D341Med (cell line): ENCODE measurements at places on chromosomes 2 and 18.

DNA sequence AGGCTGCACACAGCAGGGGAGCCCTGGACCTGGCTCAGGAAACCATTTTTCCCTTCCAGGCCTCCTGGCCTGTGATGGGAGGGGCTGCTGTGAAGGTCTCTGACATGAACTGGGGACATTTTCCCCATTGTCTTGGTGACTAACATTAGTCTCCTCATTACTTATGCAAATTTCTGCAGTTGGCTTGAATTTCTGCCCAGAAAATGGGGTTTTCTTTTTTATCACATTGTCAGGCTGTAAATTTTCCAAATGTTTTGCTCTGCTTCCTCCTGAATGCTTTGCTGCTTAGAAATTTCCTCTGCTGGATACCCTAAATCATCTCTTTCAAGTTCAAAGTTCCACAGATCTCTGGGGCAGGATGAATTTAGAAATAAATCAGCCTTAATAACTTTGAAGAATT lies 78.2 kb downstream of the EHBP1 start:
- no peak for DNase-seq

- DNase-seq: no peak
Observed at GRCh38 chr2:126627643-126628042, 28.3 kb upstream of the GYPC start.

- no peak for DNase-seq
Observed at GRCh38 chr2:51289045-51289444, 257.1 kb upstream of the NRXN1 start.

GRCh38 chr2:186588421-186588820 lies 1.4 kb upstream of the ITGAV start:
- no peak for DNase-seq

GRCh38 chr2:217289177-217289906 lies 429.5 kb upstream of the TNP1 start:
- no peak for DNase-seq

DNA sequence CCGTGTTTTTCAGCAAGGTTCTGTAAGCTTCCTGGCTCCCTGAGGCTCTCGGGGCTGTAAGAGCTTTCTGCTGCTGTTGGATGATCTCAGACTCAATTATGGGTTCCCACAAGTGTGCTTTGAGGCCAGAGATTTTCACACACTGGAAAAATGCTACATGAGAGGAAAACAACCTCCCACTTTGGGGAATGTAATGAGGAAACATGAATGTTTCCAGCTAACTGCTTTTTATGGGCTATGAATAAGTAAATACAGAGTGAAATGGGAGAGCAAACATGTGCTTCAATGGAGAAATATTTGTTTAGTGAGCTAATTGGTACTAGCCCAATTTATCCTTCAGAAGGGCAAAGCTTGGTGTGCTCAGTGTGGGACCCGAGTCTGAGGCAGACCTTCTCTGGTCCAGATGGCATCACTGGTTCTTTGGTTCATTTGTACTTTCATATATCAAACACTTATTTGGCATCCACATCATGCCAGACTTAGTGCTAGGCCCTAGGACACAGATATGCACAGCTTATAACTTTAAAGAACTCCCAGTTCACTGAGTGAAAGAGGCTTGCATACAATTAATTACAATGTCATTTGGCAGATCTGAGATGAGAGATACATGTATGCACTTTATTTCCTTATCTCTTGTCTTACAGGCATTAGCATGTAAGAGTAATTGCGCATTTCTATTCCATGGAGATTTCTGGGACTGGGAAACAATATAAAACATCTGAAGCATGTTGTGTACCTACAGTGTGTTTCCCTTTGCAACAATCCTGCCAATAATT lies 248.8 kb downstream of the RDH14 start:
- DNase-seq: no peak

DNA sequence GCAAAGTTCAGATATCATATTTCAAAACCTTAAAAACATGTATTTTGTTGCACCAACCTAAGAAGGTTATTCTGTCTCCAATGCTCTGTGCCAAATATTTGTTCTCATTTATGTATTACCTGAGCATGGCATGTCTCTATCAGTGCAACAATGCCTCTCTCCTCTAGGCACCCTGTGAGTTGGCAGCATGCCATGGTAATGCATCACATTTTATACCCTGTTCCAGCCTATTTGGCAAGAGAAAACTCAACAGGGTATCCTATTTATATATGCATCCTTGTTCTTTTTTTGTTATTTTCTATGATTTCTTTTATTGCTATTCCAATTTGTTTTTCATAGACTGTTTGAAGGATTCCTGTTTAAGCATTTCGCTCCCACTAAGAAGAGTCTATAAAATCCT lies 126.3 kb upstream of the NRXN1 start:
- DNase-seq: no peak

GRCh38 chr2:205441524-205441923 lies 240.8 kb upstream of the NRP2 start:
- no peak for DNase-seq

GRCh38 chr18:4130734-4131719 lies 324.1 kb downstream of the DLGAP1 start:
- no peak for DNase-seq

GRCh38 chr2:132670496-132671150 lies 618 bp upstream of the LYPD1 start:
- peak; percentile 30 for DNase-seq

- DNase-seq: no peak
Observed at GRCh38 chr18:31633392-31634330, 42.0 kb downstream of the TTR start.

GRCh38 chr2:8627019-8627691 lies 54.7 kb upstream of the ID2 start:
- no peak for DNase-seq

DNA sequence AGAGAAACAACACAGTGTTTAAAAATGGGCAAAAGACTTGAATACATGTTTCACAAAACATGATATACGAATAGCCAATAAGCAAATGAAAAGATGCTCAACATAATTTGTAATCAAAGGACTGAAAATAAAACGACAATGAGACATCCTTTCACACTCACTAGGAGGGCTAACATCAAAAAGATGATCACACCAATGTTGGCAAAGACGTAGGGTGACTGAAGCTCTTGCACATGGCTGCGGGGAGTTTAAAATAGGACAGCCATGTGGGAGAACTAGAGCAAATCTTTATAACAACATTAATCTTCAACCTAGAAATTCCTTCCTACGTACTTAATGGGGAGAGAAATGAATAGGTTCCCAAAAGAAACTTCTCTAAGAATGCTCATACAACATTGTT lies 19.2 kb upstream of the SEH1L start:
- DNase-seq: no peak

- DNase-seq: no peak
Observed at GRCh38 chr2:23720705-23721453, 206.0 kb downstream of the ATAD2B start.

DNA sequence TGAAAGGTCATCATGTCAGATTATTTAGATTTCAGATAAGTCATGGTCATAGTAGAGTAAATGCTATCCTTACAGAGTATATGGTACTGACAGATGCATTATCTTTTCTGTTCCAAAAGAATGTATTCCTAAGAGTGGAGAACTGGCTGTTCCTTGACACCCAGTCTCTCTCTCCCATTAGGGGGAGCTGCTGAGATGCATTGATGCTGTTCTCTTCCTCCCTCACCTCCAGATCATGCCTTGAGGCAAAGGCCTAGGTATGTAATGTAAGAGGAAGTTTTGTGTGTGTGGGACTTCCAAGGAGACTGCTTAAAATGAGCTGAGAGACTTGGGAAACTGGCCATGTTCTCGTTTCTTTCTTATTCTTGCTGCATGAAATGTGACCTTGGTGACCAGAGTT lies 979.5 kb upstream of the CELF4 start:
- DNase-seq: peak; percentile 65

DNA sequence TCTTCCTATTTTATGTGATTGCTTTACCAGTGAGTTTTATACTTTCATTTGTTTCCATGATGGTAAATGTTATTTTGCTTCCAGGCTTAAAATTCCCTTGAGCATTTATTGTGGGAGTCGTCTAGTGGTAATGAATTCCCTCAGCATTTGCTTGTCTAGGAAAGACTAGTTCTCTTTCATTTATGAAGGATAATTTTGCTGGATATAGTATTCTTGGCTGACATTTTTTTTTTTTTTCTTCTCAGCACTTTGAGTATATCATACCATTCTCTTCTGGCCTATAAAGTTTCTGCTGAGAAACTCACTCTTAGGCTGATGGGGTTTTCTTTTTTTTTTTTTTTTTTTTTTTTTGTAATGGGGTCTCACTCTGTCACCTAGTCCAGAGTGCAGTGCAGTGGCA lies 99.1 kb downstream of the EDAR start:
- DNase-seq: no peak

GRCh38 chr2:222861411-222862105 lies 722 bp downstream of the ACSL3 start:
- no peak for DNase-seq

- no peak for DNase-seq
Observed at GRCh38 chr2:98731894-98732349, 990 bp upstream of the MGAT4A start.

- DNase-seq: peak; percentile 63
Observed at GRCh38 chr18:73980289-73980979, 167.2 kb downstream of the FBXO15 start.

GRCh38 chr2:204072443-204073324 lies 136.1 kb downstream of the ICOS start:
- DNase-seq: peak; percentile 52

DNA sequence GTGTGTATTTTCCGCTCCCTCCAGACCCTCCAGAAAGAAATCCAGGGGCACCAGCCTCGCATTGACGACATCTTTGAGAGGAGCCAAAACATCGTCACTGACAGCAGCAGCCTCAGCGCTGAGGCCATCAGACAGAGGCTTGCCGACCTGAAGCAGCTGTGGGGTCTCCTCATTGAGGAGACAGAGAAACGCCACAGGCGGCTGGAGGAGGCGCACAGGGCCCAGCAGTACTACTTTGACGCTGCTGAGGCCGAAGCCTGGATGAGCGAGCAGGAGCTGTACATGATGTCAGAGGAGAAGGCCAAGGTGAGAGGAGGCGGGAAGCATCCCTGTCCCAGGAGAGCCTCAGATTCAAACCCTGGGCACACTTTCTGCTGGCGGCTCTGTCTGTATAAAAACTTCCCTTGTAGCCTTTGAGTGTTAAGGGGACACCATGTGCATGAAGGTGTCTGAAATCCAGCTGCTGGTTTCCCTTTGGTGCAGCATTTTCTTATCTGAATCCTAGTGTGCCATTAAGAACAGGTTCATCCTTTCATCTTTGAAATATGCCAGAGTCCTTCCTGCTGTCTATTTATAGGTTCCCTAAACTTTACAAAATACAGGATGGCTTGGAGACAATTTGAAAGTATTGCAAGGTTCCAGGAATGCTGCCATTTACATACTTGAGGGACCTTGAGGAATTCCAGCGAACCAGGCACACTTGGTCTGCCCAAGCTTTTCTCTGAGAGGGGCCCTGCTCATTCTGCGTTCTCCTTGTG lies 77.1 kb upstream of the EML6 start:
- DNase-seq: no peak

- DNase-seq: no peak
Observed at GRCh38 chr2:211800001-211800400, 738.6 kb downstream of the ERBB4 start.

- no peak for DNase-seq
Observed at GRCh38 chr2:237268004-237268708, 145.8 kb downstream of the COL6A3 start.

DNA sequence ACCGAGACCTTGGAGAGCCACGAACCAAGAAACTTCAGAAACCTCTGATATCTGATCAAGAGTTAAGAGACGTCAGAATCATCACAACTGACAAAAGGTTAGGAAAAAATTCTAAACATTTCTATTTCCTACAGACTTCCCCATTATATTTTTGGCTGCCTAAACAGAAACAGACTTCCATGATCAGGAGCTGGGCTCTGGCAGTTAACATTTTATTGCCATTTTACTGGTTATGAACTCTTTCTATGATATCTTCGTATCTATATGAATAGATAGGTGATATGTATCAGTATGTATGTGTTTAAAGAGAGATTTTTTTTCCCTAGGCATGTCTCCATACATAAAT lies 31.1 kb upstream of the PPP1R1C start:
- no peak for DNase-seq

DNA sequence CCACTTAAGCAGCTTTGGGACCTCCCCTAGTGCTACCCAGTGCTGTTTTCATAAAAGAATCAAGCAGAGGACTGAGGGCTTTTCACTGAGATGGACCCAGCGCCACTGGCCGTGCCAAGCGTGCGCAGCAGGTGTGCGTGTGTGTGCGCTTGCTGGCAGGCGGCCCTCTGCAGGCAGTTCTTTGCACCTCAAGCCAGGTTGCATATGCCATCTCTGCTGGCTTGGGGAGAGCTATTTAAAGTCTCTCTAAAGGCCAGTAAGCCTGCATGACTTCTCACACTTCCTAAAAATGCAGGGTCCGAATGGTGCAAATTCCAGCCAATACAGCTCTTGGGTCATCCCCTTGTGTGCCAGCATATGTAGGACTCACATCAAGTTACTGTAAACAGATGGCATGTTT lies 255.5 kb downstream of the RNF152 start:
- no peak for DNase-seq

DNA sequence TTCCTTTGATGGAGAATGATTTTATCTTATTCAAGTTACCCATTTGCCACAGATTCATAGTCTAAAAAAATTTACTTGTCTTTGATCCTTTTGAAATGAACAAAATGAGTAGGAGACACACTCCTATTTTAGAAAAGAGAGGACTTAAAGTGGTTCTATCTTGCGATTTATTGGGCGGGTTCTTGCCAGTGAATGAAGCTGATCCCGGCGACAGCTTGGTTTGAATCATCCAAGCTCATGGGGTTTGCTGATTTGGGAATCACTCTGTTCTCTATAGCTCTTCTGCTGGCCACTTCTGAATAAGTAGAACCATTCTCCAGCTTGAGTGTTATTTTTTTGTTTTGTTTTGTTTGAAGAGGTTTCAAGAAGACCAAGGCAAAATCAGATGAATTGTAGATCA lies 25.5 kb upstream of the PPP1CB start:
- DNase-seq: no peak

- DNase-seq: no peak
Observed at GRCh38 chr2:468648-469336, 180.9 kb upstream of the ALKAL2 start.

DNA sequence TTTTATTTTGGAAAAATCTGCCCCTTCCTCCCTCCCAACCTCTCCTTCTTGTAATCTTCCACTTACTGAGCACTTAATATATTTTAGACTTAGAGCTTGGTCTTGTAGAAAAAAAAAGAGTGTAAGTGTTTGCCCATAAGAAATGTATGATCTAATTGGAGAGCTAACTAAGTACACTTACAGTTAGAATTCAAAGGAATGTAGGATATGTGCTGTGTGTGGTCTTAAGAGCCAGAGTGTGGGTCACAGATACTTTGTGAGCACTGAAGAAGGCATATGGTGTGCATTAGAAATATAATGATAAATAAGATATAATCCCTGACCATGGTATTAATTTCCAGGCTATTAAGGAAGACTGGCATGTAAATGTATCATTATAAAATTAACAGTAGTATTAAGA lies 91.8 kb upstream of the ZNF521 start:
- DNase-seq: no peak

- DNase-seq: no peak
Observed at GRCh38 chr2:189624648-189625355, 36.5 kb upstream of the ASNSD1 start.

GRCh38 chr2:176149481-176149938 lies 1.8 kb upstream of the HOXD4 start:
- DNase-seq: no peak
